Stimulated activated CD4-positive, alpha-beta T cell treated with anti-CD3 and anti-CD28 coated beads, Interleukin-4, amount 100 ng/mL, for 4 hours (primary cell): ENCODE measurements at places on chromosomes 16 and 17.

GRCh38 chr17:76582660-76583059 lies 3.0 kb downstream of the ST6GALNAC2 start:
- DNase-seq: no peak

GRCh38 chr16:69039333-69039941 lies 66.0 kb upstream of the HAS3 start:
- no peak for DNase-seq

DNA sequence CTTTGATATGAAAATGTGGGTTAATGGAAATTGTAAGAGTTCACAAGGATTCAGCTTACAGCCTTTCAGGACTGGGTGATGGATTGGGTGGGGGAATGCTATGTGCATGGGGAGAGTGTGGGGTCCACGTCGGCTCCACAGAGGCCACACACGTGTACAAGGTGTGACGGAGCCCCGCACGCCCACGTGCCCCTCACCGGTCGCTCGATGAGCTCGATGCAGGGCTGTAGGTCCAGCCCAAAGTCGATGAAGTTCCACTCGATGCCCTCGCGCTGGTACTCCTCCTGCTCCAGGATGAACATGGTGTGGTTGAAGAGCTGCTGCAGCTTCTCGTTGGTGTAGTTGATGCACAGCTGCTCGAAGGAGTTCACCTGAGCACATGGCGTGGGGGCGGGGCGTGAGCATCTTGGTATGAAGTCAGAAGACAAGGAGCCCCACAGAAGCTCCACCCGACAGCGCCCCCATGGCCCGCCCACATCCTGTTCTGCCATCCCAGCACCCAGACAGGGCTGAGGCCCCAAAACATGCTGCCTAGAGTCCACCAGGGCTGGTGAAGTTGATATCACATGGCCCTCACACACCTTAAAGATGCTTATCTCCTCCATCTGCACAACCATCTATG lies 99.1 kb downstream of the MYH11 start:
- DNase-seq: peak; percentile 1

DNA sequence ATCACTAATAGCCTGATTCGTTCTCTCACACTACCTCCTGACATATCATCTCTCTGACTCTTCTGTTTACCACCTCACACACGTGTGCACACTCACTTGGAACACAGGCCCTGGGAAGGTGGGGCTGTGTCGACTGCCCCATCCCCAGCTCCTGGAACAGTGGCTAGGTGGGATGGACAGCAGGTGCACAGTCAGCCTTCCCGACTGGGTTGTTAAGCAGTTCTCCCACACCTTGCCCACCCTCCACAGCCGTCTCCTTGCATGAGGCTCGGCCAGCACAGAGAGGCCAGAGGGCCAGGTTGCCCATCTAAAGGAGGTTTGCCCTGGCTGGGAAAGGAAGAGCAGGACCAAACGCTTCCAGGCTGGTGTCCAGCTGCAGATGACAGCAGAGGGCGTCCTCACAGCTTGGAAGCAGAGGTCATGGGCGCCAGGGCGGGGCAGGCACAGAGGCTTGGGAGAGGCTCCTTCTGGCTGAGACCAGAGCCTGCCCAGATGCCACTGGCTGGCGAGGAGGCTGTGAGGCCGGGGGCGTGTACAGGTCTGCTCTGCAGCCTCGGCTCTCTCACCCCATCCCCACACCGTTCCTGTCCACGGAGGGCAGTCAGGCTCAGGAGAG lies 92.8 kb downstream of the AMFR start:
- no peak for DNase-seq

DNA sequence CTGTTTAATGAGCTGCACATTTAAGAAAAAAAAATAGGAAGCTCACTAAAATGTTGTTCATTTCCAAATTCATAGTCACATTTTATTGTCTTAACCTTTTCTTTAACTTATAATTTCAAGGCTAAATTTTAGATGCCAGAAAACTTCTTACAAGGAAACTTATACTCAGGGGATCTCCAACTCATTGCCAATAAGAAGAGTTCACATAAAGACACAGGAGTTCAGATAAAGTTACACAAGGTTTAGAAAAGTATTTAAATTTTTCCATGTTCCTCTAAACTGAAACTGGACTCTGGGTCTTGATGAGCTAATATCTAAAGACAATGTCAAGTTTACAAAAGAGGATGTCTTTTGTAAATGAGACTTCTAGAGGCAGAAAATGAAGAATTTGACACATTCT lies 190.7 kb upstream of the KCNJ16 start:
- DNase-seq: no peak

DNA sequence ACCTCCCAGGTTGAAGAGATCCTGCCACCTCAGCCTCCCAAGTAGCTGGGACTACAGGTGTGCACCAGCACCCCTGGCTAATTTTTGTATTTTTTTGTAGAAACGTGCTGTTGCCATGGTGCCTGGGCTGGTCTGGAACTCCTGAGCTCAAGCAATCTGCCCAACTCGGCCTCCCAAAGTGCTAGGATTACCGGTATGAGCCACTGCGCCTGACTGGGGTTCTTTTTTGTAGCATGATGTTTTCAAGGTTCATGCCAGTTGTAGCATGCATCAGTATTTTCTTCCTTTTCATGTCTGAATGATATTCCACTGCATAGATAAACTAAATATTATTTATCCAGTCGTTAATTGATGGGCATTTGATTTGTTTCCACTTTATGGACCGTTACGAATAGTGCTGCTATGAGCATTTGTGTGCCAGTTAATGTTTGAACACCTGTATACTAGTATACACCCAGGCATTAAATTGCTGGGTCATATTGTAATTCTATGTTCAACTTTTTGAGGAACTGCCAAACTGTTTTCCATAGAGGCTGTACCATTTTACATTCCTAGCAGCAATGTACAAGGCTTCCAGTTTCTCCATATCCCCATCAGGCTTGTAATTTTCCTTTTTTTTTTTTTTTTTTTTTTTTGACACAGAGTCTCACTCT lies 24.8 kb upstream of the CEP20 start:
- DNase-seq: no peak

GRCh38 chr17:40329839-40330794 lies 21.1 kb downstream of the RARA start:
- DNase-seq: no peak

DNA sequence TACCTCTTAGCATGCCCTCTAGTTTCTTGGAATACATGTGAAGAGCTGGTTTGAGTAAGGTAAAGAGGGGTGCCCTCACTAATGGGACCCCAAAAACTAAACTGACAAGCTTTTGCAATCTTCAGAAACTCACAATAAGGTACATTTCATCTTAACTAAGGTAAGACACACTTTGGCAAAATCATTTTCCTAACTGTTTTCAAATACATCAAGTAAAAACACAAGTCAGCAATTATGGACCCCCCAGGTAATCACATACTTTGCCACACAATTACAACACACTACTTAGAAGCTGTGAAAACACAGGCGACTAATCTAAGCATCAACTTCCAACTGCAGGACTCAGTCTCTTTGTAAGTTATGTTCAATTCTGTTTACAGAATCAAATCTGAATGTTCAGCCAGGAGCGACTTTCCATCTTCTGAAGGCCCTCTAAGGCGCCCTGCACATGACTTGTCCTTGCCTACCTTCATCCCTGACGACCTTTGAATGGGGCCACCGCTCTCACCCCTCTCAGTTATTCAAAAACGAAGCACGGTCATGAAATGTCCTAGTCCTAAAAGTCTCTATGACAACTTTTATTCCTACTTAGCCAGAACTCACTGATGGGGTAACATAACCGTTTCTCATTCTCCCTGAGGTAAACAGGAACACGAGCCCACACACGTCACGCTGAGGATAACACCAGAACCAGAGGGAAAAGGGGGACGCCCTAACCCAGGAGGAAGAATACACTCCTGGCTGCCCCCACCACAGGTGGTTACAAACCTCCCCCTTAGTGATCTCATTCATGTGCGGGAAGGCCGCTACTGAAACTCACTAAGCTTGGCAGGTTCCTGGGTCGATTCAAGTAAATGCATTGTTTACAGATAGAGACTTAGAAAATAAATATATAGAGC lies 5.5 kb downstream of the CREBBP start:
- no peak for DNase-seq

DNA sequence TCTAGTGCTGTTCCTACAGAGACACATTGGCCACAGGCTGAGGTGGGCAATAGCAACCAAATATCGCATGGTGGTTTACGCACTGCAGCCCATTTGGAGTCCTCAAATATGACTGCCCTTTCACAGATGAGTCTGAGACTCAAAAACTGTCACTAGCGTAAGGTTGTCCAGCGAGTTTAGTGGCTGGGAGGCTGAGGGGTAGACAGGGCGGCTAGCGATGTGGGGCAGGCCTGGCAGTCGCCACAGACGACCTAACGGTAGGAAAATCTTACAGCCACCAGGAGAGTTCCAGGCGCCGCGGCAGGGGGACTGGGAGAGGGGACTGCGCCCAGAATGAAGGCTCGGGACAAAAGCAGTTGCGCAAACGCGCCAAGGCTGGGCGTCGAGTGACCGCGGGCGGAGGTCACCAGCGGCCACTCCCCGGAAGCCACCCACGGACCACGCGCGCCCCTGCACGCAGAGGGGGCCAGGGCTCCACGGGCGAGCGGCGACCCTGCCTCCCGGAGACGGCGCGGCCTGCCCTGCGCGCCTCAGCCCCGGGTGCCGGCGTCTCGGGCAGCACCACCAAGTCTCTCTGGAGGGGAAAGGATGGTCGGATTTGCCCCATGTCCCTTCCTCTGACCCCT lies 699 bp upstream of the MAP1LC3B start:
- DNase-seq: no peak

- DNase-seq: no peak
Measured at GRCh38 chr17:73969956-73970355, 233.5 kb upstream of the RPL38 start.

DNA sequence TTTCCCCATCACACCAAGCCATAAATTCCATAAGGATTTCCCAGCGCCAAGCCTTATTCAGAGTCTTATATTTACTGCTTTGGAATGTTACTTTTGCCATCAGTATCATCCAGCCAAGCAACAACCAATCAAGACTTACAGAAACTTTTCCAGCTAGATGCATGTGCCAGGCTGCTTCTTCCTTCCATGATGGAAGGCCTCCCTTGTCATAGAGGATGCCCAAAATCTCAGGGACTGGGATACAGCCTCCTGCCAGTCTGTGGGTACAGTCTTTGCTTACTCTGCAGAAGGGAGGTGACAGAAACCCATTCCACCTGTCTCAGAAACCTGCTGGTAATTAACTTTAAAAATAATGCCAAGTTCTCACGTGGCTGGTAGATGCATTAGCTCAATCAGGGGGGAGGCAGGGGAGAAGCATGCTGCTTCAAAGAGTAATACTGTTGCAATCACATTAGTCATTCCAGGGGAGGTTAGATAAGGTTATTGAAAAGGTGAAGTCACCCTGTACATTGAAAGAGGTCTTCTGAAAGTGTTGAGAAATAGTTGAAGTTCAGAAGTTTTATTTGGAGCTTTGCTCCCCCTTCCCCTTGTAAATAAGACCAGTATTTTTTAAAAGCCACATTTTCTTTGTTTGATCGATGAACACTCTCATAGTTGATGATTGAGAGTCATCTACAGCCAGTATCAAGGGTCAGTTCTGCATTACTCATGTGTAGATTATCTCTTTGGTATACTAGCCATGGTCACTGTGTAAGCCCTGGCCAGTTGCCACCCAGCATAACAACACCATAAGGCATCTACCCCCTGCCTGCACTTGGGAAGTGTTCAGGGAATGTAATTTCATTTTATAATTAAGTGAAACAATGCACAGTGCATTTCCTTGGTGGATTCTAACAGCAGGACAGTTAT lies 22.2 kb downstream of the HLF start:
- DNase-seq: no peak

DNA sequence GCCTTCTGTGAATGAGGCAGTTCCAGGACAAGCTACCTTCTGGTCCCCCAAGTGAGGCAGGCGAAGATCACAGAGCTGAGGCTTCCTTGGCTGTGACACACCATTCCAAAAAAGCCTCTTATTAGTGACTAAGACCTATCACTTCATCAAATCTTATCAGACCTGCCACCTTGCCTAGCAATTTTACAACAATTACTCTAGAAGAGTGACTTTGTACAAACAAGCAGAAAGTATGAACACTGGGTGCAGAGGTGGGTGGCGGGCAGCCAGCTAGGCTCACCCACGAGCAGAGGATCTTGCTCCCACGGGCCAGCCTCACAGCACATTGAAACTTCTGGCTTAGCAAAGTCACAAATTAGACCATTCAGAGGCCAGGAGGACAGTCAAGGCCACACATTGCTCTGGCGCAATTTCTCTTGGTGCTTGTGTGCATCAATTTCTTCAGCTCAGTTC lies 2.2 kb upstream of the ICAM2 start:
- DNase-seq: peak; percentile 25

GRCh38 chr17:77441940-77442339 lies 301.2 kb downstream of the SEC14L1 start:
- no peak for DNase-seq

DNA sequence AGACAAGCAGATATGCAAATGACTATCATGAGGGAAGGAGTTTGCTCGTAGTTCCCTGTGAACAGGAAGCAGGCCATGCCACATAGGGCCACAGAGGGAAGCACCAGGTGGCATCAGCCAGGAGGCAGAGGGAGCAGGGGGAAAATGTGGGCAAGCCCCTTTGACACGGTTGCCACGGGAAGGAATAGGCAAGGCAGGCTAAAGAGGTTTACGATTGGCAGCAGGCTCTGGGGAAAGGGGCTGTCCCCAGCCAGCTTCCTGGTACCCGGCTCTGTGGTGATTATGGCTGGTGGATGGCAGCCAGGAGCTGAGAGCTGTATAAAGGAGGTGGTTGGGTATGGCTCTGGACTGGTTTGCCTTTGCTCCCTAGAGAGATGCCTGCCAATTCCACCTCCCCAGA lies 848 bp downstream of the CES3 start:
- DNase-seq: no peak

DNA sequence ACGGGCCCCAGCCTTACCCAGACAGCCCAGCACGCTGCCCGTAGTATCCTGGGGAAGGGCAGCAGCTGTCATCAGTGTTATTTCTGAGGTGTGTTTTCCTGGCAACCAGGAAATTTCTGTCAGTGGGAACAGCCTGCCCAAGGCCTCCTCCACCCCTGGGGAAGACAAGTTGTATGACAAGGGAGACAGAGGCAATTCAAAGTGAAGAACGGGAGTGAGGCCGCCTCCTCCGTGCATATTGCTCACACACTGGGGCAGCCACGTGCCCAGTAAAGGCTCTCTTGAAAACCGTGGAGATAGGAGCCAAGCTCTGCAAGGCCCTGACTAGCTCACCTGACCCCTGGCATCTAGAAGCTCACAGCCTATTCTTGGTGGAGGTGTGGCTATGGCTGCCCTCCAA lies 57.6 kb downstream of the RAI1 start:
- no peak for DNase-seq

DNA sequence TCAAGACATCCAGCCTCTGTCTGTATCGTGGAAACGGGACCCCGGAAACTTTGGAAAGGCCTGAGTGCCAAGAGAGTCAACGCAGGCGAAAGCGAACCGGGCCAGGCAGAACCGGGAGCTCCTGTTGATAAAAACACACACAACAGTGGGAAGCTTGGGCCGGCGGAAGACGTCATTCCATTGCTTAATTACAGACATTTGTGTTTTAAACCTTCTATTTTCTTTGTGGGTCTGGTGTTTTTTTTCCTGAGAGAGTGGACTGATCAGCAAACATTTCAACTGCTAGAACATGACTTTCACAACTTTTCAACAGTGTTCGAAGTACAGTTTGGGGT lies 878 bp upstream of the RNF157 start:
- no peak for DNase-seq
